ENCODE measurements at places on chromosomes 2 and 18. TPM values are rescaled to one million over a fixed set of nuclear protein-coding genes. Genes with fewer than 3 reads are reported as not detected.

DNA sequence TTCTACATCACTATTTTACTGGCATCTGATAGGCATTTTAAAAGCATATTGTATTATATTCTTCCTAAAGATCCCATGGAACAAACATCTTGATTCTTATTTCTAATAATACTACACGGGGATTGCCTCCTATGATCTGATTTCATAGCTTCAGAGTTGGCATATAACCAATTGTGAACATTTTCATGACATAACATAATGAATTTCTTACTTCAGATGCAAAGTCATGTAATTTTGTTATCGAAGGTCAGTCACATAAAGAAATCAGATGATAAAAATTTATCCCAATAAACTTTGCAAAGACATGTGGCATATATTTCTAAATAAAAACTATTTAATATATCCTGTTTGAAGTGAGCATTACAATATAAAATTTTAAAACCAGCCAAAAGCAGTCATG, 93.3 kb downstream of the COL5A2 start:
- DNase-seq, result no peak

GRCh38 chr2:7559791-7560190, 642.6 kb downstream of the RNF144A start:
- no peak for DNase-seq

The CNGA3 gene
- total RNA-seq, result not detected

DNA sequence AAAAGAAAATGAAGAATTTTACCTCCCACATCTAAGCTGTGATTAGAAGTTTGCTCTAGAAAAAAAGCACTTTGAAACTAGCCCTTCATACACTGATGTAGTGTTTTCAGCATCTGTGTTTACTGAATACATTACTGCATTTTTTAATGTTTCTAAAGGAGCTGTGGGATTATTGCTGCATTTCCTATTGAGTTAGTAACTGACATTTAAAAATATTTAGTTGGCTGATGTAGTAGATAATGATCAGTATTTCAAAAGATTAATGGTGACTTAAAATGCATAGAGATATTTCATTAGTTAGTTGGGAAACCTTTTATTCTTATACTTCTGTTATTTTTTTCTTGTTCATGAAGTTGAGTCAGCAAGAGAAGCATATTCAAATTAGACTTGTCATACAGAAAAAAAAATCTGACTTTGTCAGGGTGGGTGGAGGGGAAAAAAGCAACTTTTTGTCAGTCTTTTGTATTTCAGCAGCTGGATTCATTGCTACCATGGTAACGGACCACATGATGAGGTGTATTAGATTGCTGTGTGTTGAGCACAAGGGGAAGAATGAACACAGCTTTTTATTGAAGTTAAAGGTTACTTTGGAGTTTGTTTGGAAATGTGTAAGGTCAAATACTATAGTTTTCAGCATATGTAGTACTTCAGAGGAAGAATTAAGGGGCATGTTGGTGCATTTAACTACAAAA, at the start of gene DTNA:
DTNA (plus strand) TSS at position 549 of the 692 bp plus-strand sequence. CDS start 45,679 bp downstream, outside the sequence.
- DNase-seq, result no peak

GRCh38 chr2:207115715-207116364, 49.9 kb downstream of the KLF7 start:
- DNase-seq, result no peak

The LYPD6B gene
- total RNA-seq, result 0.20 TPM

The KIF1A gene
- 0.58 TPM for total RNA-seq

The AGBL5 gene
- 16.9 TPM for total RNA-seq

The STPG4 gene
- total RNA-seq, result not detected

GRCh38 chr2:73925033-73925704, 1.5 kb upstream of the DGUOK start:
- no peak for DNase-seq

- no peak for DNase-seq
Observed at GRCh38 chr18:35289293-35289692, 736 bp downstream of the ZSCAN30 start.

DNA sequence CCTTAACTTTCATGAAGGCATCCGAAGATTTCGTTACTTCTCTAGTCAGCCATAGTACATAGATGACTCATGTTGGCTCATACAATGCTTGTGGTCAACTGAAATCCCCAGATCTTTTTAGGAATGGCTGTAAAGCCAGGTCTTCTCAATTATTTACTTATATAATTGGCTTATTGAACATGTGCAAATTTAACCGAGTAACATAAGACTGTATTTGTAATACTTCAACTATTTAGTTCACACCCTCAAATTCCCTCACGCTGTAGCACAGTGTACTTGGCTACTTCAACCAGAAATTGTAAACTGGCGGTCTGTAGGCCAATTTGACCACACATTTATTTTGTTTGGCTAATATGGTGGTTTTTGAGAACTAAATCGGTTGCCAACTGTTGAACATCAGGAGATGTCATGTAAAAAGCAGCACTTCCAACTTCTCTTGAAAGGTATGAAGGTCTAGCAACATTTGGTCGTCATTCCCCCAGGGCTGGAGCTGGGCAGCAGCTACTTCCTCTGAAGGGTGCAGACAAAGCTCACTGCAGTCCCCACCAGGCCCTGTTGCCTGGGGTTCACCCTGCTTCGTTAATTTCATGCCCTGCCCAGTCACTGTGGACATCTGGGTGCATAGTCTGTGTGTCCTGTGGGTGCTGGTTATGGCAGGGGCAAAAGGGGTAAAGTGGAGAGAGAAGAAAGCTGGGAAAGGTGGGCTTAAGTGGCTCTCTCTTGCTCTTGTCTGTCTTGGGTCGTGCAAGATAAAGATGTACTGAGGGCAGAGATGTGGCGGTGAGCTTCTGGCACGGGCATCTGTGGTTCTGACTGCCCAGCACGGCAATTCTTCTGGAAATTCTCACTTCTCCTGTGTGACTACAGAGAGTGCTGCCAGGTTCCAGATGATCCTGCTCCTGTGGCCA, 3.2 kb upstream of the SH3RF3 start:
- no peak for DNase-seq

GRCh38 chr18:36532815-36533214, 235.3 kb downstream of the FHOD3 start:
- DNase-seq, result no peak

- no peak for DNase-seq
Observed at GRCh38 chr2:101380376-101380775, 6.9 kb downstream of the CREG2 start.

- no peak for DNase-seq
Observed at GRCh38 chr2:74072565-74072964, 75.1 kb downstream of the BOLA3 start.
